ENCODE measurements at places on chromosomes 1 and 21.

DNA sequence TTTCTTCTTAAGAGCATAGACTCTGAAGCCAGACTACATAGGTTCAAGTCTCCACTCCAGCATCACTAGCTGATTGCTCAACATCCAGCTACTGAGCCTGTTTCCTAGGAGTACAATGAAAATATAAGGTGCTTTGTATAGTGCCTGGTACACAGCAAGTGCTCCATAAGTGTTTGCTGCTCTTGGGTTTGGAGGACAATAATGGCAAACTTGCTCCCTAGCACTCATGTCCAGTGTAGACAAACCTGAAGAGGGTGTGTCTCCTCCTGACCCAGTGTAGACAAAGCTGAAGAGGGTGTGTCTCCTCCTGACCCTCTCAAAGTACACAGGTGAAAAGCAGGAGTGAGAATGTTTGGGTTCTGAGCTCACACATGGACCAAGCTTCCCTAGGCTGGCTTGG is 10.5 kb upstream of the ECE1 start:
- DNase-seq = no peak

DNA sequence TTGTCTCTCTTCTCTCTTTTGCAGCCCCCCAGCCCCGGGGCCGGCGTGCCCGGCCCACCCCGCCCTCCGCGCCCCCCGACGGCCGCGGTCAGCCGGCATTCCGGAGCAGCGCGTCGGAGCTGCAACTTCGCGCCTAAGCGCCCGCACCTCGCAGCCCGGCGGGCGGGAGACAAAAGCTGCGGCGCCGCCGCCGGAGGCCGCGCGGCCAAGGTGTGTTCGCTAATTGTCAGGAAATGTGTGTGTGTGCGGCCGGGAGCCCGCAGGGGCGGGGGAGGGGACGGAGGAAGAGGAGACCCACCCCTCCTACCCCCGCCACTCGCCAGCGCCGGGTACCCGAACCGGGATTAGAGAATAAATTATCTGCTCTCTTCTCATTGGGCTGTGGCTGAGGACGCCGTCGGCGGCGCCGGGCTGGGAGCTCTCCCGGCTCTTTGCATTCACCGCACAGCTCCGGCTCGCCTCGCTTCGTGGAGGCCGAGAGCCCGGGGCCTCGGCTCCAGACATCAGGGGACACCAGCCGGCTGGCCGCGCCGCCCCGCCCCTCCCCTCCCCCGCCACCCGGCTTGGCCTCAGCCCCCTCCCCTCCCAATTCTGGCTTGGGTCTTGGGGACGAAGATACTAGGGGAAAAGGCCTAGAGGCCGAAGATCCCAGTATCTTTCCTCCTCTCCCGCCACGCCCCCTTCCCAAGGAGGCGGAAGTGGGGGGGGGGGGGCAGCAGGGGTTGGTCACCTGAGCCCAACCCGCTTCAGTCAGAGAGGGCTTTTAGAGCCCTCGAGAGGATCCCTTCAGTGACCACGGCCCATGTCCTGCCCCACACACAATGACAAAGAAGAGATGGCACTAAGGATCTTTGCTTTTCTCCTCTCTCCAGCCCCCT is 1.3 kb upstream of the BLACAT1 start:
- DNase-seq = no peak

- no peak for DNase-seq
Observed at GRCh38 chr21:40912375-40912774, 65.4 kb upstream of the DSCAM start.

DNA sequence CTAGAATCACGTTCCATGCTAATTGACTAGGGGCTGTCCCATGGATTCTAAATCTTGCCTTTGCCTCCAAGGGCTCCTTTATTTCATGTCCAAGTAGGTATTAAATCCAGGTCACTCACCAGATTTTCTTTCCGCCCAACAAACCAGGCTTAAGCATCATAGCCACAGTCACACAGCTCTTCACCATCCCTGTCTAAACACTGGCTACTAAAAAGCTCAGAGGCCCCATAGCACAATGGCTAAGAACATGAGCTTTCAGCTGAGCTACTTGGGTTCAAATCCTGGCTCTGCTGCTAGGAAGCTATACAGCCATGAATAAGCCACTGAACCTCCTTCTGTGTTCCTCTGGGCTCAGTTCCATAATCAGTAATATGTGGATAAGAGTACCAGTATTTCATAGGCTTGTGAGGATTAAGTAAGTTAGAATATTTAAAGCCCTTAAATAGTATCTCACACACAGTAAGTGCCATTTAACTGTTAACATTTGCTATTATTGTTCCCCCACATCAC is 277.2 kb upstream of the GJB5 start:
- DNase-seq = no peak

DNA sequence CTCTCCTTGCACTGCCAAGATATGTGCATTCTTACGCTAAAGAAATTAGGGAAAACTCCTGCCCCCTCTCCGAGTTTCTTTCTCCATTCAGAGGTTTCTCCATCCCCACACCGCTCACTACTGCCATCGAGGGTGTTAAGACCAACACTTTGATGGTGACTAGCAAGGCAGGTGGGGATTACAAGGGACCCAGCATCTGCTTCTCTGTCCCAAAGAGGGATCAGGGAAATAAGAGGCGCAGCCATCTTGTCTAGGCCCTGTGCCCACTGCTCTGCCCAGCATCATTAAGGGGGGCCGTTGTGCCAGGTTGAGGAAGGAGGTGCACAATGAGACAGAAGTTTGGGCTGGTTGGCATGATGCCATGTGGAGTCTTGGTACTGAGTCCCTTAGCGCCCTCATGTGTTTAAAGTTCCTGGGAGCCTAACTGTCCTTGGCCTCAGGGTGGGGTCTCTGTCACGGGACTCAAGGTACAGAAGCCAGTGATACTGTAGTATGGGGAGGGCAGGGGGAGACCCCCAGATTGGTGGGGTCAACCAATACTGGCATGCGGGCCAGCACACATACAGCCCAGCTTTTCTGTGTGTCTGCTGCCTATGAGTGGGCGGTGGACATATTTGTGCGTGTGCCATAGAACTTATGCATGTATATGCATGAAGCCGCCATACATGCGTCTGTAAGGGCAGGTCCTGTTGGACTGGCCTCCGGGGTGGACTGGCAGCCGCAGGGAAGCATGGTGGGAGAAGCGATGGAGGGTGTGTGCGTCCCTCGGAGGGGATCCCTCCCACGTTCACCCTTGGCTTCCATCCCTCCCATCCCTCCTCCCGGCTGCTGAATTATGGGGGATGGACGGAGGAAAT is 5.5 kb downstream of the EFNA3 start:
- DNase-seq = no peak

DNA sequence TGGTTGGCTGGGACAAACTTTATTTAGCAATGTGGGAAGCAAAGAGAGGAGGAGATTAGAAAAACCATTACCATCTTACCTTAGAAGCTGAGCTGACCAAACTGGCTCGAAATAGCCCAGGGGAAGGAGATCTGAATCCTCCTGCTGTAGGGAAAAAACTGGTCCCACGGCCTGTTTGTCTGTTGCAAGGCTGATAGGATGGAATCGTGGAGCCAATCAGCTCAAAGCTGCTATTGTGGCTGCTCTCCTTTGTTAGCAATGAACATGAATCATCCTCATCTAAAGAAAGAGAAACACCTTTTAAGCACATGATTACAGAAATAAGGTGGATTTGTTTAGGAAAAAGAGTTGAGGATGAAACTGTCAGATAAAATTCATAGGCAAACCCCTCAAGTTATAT is 21.5 kb downstream of the CLSPN start:
- DNase-seq = no peak

DNA sequence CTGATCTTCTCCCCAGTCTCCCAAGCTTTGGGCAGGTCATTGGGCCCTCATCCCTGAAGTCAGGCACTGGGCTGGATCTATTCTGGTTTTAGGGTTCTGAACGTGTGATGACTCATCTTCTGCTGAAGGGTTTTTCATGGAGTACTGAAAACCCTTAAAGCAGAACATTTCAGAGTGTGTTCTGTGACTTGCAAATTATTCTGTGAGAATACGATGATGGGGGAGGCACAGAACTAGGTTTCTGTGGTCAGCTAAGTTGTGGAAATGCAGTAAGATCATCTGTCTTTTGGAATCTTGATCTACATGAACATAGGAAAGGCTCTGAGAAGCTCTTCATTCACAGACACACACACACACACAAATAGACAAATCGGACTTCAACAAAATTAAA is 46.2 kb downstream of the NAV1 start:
- DNase-seq = no peak

- no peak for DNase-seq
Observed at GRCh38 chr21:43303275-43304178, 123.4 kb downstream of the SIK1 start.

GRCh38 chr21:25578056-25578961 is 29.0 kb downstream of the MRPL39 start:
- DNase-seq = peak; percentile 58

DNA sequence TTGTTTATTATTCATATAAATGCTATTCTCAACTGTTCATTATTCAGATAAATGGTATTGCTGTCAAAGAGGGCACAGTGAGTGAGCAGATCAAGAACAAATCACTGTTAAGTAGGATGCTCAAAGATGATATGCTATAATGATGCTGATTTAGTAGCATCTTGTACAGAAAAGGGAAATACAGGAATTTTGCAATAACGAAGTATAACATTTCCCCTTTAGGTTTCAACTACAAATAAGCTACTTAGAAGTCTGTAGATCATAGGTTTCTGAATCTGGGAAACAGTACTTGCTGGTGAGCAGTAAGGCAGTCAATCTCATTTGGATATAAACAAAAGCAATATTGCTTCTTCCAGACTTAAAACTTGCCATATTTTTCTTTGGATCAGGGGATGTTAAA is 27.3 kb upstream of the RCOR3 start:
- no peak for DNase-seq
